ENCODE measurements at places on chromosomes 4 and X.

DNA sequence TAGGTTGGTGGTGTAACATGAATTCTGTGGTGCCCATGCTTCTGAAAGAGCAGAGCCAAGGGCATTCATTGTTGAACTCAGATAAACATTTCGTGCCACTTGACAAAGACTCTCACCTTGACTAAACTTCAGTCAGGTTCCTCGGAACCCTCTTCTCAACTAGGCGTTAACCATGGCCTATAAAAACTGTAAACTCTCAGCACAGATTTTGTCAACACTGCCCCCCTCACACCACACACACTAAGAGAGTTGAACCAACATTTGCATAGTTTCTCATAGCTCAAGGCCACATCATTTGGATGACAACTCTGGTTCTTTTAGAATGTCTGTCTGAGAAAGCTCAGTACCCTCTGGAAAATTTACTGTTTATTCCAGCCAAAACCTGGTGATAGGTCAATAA is 28.1 kb downstream of the CASP6 start:
- DNase-seq: no peak

DNA sequence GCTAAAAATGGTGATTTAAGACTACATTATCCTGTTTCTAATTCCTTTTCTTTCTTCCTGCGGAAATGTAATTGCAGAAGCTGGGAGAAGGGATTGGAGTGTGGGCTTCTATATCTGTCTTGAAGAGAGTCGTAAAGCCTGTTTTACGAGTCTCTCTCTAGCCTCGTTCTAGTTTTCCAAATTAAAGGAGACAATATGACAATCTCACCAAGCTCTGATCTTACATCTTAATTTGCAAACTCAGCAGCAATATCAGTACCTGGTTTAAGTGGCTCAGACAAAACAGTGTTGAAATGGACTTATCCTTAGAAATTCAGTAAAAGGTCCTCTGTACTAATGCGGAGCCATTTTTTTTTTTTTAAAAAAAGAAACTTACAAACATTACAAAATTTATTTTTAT is 349.5 kb upstream of the HAND2 start:
- DNase-seq: no peak

- no peak for DNase-seq
These were observed 174.2 kb downstream of the GC start for GRCh38 chr4:71609651-71610050.

DNA sequence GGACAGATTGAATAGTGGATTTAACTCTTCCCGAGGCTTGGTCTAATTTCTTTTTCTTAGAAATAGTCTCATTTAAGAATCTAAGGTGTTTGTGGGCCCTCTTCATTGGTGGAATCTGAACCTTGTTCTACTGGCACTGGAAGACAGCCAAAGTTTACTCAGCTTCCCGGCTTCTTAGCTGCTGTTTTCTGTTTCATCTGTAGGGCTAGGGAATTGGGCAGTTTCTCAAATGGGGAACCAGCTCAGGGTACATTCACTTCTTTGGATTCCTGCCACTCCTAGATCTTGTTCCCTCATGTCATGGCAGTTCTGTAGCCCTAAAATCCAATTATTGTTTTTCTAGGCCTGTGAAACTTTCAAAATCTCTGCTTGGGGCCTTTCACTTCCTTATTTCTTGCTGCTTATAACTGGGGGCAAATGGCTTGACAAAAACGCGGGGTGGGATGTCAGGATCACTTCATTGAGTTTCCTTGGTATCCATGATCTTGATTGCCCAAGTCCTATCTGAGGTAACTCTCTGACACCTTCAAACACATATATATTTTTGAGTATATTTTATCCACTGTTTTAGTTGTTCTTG is 985.0 kb downstream of the C4orf33 start:
- no peak for DNase-seq

DNA sequence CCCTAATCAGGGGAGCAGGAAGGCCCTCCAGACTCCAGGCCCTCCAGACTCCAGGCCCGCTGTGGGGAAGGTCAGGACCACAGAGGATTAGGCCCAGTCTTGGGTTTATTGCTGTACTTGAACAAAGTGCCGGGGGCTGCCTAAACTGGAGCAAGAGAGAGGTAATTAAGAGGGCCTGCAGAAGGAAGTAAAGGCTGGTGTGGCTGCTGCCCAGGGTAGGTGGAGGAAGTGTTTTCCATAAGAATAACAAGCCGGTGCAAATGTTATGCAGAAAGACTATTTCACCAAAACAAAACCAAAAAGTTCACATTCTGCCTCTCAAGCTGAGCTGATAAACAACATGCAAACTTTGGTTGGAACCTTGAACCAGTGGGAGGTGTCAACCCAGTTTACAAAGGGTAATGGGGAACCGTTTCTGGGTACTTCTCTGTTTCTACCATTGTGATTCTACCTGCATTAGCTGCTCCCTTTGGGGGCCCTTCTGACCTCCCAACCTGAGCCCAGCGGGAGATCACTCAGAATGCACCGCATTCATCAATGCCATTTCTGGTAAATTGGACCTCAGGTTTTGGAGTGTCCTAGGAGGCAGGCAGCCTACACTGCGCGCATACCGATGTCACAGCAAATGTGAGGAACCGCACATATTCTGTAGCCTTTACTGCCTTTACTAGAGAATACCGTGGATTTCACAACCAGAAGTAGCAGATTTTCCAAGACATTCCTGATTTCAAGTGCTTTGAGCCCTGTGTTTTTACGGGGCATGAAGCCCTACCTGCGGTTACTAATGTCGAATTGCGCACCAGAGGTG is 59.7 kb upstream of the BCOR start:
- no peak for DNase-seq

GRCh38 chr4:83114576-83114975 is at the start of gene PLAC8:
PLAC8 (minus strand) TSS chr4:83114729; CDS start chr4:83107921, 6,808 bp downstream.
- DNase-seq: no peak

DNA sequence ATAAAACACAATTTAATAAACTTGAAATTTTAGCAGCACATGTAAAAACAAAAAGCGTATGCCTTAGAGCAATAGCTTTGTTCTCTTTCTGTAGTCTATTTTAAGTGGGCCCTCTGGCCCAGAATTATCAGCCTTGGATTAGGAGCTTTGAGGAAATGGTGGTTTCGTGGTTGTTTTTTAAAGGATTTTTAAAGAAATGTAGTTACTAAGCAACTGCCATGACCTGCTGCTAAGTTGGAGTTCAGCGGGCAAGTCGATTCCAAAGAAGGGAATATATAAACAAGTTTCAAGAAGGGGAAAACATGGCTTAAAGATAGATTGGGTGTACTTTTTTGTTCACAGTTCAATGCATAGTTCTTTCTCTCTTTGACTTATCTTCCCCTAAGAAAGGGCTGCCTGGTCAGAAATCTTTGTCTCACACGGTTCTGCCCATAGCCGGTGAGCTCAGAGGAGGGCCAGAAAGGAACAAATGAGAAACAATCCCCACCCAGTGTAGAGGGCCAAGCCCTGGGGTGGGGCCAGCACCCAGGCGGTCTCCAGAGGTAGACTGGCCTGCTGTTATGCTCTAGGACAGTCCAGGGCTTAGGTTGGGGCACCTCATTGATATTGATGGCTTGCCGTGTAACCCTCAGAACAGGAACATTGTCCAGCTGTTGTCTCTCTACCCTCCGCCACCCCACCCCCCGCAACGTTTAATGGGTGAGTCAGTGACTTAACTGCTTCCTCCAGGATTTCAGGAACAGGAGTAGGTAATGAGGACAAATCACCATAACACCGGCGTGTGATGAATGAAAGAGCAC is 32.5 kb downstream of the DLG3 start:
- DNase-seq: no peak

DNA sequence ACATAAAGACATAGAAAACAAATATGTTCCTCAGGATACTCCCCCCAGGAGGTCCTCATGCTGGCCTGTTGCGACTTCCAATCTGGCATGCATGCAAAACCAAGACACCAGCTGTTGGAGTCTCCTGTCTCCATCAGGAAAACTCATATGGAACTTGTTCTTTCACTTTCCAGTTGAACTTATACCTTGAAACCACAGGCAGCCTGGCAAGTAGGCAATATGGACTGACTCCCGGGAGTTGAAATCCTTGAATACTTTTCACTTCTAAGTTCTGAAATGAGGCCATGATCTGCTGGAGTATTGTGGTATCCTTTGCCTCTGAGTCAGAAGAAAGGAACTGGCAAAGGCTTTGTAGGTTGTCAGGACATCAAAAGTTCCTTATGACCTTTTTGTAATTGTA is 444.2 kb downstream of the IDS start:
- no peak for DNase-seq

DNA sequence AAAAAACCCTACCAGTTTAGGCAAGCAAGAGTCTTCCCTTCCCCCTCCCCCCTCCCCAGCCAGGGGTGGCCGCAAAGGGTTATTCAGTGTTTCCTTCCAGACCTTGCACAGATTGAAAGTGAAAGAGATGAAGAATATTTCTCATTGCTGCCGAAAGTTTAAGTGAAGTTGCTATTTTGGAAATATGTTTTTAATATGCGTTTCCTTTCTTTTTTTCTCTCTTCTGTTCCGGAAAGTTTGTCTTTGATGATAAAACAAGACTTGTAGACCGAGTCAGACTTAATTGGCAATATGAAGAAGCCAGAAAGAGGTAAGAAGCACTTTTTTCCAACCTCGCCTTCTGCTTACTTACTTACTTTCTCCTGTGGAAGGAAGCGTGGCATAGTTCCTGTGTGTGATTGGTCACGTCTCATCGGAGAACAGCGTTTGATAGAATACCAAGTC is 58.5 kb upstream of the CLCN4 start:
- DNase-seq: no peak

DNA sequence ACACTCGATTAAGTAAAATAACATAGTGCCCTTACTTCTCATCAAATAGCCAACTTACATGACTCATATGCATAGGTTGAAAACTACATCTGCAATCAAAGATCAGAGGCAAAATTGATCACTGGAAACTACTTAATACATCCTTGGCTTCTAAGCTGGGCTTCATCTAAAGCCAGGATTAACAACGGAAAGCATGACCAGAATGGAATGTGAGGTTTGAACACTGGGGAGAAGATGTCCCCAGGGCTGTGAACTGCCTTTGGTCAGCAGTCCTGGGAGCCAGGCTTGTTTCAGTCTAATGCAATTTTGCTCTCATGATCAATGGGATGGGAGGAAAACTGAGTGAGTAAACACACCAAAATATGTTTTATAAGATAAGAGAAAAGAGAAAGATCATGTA is 192.5 kb upstream of the TTC29 start:
- DNase-seq: no peak

DNA sequence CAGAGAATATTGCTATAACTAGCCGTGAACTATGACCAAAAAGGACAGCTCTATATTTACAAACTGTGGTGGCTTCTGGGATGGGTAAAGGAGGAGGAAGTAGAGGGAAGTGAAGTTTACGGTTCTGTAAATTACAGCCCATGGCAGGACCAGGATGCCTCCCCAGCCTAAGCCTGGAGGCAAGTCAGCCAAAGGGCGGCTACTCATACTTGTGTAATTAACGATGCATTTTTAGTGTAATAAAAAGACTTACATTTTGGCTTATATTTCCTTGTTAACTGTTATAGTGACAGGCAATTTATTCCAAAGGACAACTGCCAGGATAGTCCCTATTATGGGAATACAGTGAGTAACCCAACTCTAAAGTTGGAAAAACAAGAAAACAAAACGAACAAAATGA is 139.9 kb upstream of the OTUD4 start:
- DNase-seq: no peak

DNA sequence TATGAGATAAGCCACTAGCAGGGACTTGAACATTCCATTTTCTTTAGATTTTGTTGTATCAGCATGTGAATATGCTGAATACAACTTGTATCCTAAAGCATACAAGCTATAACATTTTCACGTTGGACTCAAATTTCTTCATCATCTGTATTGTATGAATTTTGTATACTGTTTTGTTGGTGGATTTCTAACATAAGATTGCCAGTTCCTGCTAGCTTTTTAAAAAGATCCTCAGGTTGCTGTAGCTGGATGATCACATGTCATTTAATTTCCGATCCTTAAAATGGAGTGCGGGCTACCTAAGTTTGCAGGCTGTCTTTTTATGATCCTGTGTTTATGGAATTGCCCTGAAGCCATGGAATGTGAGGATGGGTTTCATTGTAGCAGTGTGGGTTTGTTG is 6.9 kb downstream of the PDLIM5 start:
- no peak for DNase-seq

GRCh38 chr4:76208005-76208765 is 5.4 kb downstream of the SCARB2 start:
- no peak for DNase-seq

DNA sequence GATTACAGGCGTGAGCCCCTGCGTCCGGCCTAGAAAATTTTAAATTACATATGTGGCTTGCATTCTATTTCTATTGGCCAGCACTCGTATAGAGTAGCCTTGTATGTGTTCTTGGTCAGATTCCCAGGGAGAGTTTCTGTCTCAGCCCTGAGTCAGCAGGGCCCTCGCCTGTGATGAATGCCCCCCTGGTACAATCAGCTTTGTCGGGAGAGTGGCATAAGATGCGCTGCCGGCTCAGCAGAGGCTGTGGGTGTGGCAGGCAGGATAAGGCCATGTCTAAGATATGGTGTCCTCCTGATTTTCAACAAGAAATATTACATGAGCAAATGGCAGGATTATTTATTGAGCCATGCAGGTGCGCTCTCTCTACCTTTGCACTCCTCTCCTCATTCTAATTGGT is 1.6 kb upstream of the REELD1 start:
- no peak for DNase-seq
